Foreskin fibroblast (primary cell): ENCODE measurements at places on chromosomes 2 and 18.
A peak's percentile ranks its signal among the peaks of the same experiment; 100 is the strongest.

GRCh38 chr2:71452565-71452964 is 796 bp upstream of the DYSF start:
- peak; percentile 62 for DNase-seq

GRCh38 chr2:12071318-12071717 is 324.9 kb downstream of the LPIN1 start:
- no peak for DNase-seq

DNA sequence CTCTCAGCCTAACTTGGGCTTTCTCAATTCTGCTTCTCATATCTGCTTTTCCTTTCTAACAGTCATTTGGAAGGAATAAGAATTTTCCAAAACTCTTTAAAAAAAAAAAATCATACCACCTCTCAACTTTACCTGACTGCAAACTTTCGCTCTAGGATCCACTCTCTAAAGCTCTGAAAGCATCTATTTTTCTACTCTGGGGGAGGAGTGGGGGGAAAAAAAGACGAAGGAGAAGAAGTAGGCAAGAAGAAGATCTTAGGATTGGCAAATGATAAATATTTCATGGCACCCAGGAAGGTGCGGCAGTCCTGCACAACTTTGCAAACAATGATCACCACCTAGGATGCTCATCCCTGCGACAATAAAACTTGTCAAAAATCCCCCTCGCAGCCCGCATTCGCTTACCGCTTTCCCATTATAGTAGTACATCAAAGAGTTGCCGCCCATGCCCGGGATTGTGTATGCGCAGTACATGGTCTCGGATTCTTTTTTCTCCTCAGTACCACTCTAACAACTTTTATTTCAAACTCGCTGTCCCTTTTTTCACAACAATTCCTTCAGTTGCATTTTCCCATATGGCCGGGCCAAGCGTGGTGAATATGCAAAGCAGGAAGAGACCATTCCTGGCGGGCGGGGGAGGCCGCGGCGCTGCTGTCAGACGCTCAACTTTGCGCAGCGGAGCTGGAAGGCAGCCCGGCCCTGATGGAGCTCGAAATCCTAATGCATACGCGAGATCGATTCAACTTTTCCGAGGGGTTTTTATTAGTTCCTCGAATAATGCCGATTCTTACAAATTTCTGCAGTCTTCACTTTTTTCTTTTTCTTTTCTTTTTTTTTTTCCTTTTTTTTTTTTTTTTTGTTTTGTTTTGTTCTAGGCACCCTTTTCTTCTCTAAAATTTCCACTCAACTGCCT is 266.5 kb downstream of the TCF4 start:
- peak; percentile 97 for DNase-seq

DNA sequence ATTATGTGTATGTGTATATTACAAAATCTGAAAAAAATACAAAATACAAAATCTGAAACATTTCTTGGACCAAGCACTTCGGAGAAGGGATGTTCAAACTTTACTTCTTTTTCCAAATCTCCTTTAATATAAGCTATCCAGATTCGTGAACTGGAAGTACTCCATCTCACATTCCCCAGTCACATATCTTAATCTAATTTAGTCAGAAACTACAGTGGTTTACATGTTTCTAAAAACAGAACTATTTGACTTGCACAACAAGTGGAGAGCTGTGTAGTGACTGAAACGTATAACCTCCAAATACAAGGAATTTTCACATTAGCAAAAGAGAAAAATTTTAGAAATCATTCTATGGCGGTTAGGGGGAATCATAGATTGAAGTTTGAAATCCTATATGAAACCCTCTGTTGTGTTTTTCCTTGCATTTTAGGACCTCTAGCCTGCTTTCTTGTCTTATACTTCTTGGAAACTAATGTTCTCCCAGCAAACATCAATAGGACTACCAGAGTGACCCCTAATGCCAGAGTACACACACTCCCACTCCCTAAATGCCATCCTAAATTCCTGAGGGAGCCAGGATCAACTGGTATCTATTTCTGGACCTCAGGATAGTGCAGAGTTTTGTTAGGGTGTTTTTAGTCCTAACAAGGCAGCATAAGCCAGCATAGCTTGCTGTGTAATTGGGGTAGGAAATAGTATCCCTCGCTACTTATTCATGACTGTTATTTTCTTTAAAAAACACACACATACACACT is 30.2 kb upstream of the ROCK1 start:
- no peak for DNase-seq
